Left renal pelvis (tissue), 4 donors: ENCODE measurements at places on chromosomes 4 and X.

GRCh38 chr4:10625131-10625530 lies 59.4 kb downstream of the CLNK start:
- DNase-seq: no peak

- no peak for DNase-seq
These were observed 300.1 kb upstream of the SLC7A11 start for GRCh38 chr4:138542191-138542776.

GRCh38 chr4:99405433-99406115 lies 29.6 kb downstream of the ADH7 start:
- DNase-seq: no peak

DNA sequence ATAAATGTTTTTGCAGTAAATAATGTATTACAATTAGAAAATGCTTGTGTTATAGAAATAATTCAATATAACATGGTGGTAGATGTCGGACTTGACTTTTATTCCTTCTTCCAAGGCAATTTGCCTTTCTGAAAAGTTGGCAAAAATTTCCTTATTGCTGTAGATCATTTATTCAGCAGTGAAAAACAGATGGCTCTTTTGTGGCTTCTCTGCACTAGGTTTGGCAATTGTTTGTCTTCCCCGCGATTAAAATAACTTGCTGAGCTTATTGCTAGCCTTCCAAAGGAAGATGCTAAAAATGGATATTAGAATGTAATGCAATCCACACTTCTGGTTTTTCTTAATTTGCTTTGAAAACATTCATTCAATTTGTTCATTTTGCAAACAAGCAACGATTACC lies 1977.9 kb upstream of the ADGRL3 start:
- no peak for DNase-seq

DNA sequence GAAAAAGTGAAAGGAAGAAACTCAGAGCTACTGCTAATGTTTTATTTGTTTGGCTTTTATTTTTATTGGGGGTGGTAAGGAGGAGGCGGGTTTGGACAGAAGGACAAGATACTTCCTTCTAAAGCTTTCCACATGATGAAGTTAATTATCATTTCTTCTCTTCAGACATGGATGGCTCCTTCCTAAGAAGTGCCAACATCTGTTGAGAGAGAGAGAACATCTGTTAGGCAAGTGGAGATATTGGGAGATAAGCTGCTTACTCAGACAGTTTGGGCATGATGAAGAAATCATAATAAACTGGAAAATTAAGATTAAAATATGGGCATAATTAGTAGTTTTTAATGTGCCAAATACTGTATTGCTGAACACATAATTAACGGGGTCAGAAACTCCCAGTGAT lies 535.7 kb upstream of the INTU start:
- no peak for DNase-seq

DNA sequence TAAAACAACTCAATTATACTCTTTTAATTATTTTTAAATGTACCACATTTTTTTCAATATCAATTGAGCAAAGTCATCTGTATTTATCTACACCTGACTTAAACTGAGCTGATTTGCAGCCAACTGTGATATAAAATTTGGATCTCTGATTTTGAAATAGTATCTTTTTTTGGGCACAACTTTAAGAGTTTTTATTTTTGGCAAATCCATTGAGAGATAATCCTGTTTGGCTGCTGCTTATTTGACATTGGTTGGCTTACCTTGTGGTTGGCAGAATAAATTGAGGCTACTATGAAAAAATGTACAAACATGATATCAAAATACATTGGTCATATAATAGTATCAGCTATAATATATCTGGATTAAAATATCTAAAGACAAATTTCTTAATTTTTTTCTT lies 656.0 kb upstream of the NDST4 start:
- DNase-seq: no peak

- DNase-seq: no peak
These were observed 11.6 kb upstream of the DUSP9 start for GRCh38 chrX:153635388-153635787.

GRCh38 chrX:119565107-119565663 lies at the start of gene STEEP1:
Gene STEEP1 (minus strand): TSS chrX:119565409. CDS start chrX:119565355, 54 bp downstream.
- DNase-seq: peak; percentile 79

- no peak for DNase-seq
These were observed 60.2 kb upstream of the GPC4 start for GRCh38 chrX:133475521-133475920.

DNA sequence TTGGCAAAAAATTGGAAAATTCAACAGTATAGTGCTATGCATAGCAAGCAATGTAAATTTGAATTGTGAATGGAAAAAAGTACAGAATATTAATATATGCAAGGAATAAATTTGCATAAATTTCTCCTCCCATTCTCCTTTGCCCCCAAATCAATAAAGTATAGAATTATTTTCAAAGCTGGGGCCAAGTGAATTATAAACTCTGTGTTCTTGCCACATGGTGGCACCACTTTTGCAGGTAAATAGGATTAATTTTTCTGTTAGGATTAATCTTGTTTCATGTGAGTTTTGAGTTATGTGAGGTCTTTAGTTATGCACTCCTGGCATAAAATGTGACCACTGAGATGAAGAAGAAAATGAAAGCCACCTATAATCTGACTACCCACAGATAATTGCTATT lies 19.9 kb downstream of the COPS4 start:
- DNase-seq: no peak

GRCh38 chrX:14508025-14508690 lies 21.2 kb upstream of the GLRA2 start:
- DNase-seq: no peak

- DNase-seq: no peak
These were observed 363.9 kb downstream of the MID1IP1 start for GRCh38 chrX:39165185-39165584.

DNA sequence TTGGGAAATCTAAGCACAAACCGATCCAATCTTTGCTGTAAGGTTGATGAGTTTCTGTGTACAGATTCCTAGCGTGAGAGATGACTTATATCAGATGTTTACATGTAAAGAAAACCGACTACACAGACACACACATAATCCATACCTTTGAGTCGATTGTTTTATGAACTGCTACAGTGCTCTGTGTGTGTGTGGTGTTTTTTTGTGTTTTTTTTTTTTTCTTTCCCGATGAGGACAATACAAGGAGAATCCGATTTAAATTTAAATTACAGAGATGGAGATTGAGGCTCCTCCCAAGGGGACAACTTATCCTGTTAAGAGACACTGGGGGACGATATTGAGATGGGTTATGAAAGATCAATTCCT lies 461 bp upstream of the SLC9A6 start:
- no peak for DNase-seq

GRCh38 chr4:149247164-149247563 lies 568.5 kb downstream of the IQCM start:
- DNase-seq: no peak

GRCh38 chrX:23752740-23753415 lies 9.8 kb upstream of the ACOT9 start:
- DNase-seq: no peak

DNA sequence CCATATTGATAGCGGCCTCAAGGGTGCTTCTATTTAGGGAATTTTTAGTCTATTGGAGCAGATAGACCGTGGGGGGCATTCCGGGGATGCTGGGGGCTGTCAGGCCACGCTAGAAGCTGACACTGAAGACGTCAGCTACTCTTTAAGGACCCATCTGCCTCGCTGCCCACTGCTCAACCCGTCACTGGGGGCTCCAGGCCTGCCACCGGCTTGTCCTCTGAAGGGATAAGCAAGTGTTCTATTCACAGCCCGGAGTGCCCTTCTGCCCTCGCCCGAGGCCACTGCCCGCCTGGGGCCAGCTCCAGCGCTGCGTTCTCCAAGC lies 679 bp upstream of the MSL3 start:
- DNase-seq: no peak
